ENCODE measurements at places on chromosomes 16 and 17. TPM values are rescaled to one million over a fixed set of nuclear protein-coding genes. Genes with fewer than 3 reads are reported as not detected.

METTL16 gene
- 33.6 TPM for total RNA-seq

MFAP4 gene
- total RNA-seq: 82.5 TPM

SPIRE2 gene
- total RNA-seq: 1.5 TPM

COX6A2 gene
- total RNA-seq: not detected

NPIPA5 gene
- 16.7 TPM for total RNA-seq

LLGL2 gene
- not detected for total RNA-seq

INTS2 gene
- total RNA-seq: 28.0 TPM

IGFALS gene
- total RNA-seq: not detected

ZNF319 gene
- 5.6 TPM for total RNA-seq

C17orf78 gene
- not detected for total RNA-seq

KRTAP1-5 gene
- not detected for total RNA-seq

IL17C gene
- not detected for total RNA-seq

USP22 gene
- 621 TPM for total RNA-seq

KCTD13 gene
- 3.5 TPM for total RNA-seq

LITAFD gene
- total RNA-seq: not detected

CHST6 gene
- total RNA-seq: not detected

ZSCAN10 gene
- total RNA-seq: 0.73 TPM

ZNF205 gene
- total RNA-seq: 12.9 TPM

WIPF2 gene
- total RNA-seq: 9.0 TPM

MYH1 gene
- total RNA-seq: not detected

UTS2R gene
- total RNA-seq: 8.3 TPM

SLC9A5 gene
- 1.7 TPM for total RNA-seq

HAGHL gene
- total RNA-seq: 8.9 TPM

KARS1 gene
- total RNA-seq: 148 TPM

Measured in SJCRH30 (cell line).